RKO (cell line): ENCODE measurements at places on chromosomes 11 and 22.
A peak's percentile ranks its signal among the peaks of the same experiment; 100 is the strongest.

- DNase-seq: no peak
Observed at GRCh38 chr11:64990222-64990923, 6.4 kb downstream of the BATF2 start.

GRCh38 chr11:43925063-43925931 lies 17.1 kb upstream of the C11orf96 start:
- DNase-seq: no peak

GRCh38 chr11:61401573-61401972 lies 9.2 kb downstream of the TMEM216 start:
- DNase-seq: no peak

DNA sequence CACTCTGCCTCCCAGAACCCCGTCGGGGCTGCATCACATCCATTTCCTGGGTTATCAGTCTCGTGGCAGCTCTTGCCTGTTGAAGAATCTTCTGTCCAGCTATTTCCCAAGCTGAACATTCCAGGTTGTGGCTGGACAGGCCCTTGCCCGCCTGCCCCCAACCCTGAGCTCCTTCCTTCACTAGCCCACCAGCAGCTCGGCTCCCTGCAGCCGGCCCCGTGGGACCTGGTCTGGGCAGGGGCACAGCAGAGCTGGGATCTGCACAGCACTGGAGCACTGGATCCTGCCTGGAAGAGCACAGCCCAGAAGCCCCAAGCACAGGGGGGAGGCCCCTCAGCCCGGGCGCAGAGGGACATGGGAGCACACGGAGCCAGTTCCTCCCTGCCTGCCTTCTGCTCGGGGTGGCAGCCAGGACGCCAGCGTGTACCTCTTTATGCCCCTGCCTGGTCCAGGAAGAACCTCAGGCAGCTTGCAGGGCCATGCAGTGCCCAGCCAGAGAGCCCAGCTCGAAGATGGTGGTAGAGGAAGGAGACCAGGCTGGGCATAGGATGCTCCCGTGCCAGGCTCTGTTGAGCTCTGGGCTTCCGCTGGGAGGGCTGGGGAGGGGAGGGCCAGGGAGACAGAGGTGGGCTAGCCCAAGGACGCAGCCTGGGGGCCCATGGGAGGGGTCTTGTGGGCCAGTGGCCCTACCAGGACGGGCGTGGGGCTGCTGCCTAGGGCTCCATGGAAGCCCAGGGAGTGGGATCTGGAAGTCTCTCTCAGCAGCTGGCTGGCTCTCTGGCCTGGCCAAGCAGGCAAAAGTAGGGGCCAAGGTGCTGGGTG lies 16.6 kb upstream of the GNB1L start:
- no peak for DNase-seq

DNA sequence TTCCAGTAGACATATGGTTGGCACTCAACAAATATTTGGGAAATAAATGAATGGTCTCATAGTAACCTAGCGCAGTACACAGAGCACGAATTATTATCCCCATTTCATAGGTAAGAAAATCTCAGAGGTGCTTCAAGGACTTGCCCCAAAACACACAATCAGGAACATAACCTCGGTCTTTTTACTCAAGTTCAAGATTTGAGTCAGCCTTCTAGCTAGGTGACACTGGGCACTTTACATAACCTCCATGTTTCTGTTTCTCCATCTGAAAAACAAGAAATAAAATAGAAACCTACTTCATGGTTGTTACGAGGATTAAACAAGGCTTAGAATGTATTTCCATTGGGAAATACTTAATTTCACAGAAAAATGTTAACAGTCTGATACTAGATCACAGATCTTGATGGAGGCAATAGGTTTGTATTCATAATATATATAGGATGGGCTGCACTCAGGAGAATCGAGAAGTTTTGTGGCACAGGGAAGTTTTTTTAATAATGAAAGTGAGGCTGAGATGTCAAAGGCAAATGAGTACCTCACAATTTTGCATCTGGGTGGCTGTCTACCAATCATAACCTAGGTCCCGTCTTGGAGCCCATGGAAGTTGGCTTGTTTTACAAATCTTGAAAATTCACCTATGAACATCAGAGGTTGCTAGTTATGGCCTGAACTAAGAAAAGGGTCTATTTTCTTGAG lies 147.4 kb upstream of the ZC3H12C start:
- DNase-seq: no peak

DNA sequence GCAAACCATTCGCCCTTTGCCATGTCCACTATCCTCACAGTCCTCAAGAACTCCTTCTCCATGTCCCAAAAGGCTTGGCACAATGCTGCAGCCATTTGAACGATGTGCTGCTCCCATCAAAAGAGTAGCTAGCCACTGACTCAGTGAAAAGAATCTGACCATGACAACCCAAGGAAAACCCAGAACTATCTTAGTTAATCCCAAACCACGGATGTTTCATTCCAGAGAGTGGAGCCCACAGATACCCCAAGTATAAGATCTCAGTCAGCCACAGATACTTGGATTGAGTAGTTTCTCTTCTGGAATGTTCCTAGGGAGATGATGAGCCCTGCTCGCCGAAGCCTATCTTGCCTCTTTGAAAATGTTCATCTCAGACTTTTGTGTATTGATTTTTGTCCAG lies 176.9 kb downstream of the NAV2 start:
- no peak for DNase-seq

DNA sequence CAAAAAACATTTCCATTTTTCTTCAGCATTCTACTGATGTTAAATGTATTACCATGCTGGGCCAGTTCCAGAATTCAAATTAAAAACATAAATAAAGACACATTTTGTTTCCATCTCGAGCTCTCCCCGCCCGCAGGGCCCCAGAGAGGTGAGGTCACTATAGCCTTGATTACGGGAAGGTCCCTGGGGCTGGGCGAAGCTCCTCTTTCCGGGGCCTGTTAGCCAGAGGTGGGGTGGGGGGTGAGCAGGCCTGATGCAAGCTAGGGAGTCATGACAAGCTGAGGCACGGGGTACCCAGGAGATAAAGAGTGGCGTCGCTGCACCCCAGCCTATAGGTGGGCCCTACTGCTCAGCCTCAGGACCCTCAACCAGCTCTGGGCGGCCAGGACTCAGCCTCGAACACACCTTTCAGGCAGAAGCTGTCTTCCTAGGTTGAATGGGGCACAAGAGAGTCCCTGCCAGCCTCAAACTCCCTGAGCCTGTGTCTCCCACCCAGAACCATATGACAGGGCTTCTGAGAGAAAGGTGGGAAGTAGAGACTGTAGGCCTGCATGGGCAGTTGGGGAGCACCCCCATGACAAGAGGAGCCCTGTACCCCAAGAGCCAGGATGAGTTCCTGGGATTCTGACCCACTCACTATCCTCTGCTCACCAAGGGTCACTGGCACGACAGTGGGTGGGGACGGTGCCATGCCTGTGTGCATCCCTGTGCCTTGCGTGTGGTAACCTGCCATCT lies 34.8 kb downstream of the KCNQ1OT1 start:
- no peak for DNase-seq

DNA sequence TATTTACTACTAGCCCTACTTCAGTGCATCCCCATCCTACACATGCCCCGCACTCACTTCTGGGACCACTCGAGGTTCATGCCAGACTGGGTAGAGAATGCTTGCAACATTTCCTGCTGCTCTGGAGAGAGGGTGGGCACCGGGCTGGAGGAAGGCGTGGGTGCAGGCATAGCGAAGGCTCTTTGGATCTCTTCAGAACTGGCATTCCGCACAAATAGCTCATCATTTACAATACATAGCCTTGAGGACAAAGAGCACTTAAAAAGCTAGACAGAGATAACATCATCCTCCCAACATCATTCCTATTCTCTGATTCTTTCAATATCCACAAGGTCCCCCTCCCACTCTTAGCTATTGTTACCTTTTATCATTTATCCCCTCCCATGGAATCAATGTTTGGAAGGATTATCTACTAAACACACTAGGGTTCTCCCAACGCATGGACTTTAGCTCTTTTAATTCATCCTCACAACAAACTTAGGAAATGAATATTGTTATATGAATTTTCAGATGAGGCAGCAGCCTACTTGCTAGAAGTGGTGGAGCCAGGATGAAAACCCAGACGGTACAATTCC lies 2.5 kb upstream of the TMEM223 start:
- no peak for DNase-seq

- peak; percentile 75 for DNase-seq
Observed at GRCh38 chr11:74739546-74740270, 8.5 kb upstream of the CHRDL2 start.

- no peak for DNase-seq
Observed at GRCh38 chr22:50310031-50310722, 2.7 kb upstream of the PLXNB2 start.

DNA sequence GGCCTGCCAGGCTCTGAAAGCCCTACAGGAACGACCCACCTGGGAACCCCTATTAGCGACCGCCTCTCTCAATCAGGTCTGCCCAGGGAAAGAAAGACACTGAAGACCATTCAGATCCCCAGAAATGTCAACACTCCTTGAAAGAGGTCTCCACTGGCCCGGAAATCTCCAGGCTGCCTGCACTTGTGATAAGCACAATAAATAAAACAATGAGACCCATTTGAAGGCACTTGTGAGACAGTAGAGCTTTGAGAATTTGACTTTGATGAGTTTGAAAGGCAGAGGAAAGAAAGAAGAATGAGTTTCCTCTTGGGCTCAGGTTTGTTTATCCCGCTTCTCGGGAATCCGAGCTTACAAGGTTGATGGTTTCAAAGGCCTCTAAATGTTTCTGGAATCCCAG lies 416.3 kb downstream of the BUD13 start:
- no peak for DNase-seq

DNA sequence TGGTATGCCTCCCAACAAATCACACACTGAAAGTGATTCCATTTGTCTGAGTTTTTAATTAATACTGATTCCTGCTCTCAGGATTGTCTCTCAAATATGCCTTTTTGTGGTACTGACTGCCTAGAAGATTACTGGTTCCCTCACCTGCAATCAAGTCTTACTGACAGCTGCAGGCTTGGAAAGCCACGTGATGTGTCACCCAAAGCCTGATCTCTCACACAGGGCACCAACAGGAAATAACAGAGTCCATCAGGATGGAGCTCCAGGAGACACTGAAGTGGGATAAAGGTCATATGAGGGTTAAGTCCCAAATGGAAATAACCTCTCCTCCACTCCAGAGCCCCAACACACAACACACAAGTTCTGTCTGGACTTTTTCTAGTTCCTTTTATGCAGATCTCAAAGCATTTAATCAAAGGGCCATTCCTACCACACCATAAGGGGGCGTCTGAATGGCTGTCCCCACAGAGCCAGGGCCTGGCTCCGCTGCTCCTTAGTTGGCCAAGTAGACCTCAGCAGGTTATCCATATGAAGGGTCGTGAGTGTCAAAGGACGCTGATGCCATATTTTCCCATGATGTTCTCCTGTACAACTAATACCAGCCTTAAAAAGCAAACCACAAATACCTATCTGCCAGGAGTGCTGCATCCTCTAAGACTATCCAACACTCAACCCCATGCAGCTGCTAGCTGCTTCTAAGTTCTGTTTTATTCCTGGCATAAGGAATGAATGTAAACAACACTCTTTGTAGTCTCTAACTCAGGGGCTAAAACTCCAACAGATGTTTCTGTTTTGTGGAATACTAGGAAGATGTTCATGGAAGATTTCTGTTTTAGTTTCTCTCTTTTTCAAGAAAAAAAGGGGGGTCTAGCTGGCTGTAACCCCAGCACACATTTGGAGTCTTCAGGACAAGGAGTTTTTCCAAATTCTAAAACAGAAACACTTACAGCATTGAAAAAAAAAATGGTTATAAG lies 13.0 kb downstream of the SCUBE2 start:
- DNase-seq: no peak

GRCh38 chr11:115623021-115623451 lies 118.8 kb upstream of the CADM1 start:
- peak; percentile 84 for DNase-seq

- DNase-seq: no peak
Observed at GRCh38 chr22:29642694-29643093, 39.3 kb downstream of the NF2 start.

DNA sequence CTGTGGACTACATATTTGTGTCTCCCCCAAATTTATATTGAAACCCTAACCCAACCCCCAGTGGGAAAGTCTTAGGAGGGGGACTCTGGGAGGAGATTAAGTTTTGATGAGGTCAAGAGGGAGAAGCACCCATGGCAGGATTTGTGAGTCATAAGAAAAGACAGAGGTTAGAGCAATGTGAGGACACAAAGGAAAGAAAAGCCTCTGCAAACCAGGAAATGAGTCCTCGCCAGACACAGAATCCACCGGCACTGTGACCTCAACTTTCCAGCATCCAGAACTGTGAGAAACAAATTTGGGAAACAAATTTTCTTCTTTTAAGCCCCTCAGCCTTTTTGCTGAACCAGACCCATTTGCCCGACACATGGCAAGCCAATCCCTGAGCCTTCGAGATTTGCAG lies 397.0 kb downstream of the NTM start:
- no peak for DNase-seq

DNA sequence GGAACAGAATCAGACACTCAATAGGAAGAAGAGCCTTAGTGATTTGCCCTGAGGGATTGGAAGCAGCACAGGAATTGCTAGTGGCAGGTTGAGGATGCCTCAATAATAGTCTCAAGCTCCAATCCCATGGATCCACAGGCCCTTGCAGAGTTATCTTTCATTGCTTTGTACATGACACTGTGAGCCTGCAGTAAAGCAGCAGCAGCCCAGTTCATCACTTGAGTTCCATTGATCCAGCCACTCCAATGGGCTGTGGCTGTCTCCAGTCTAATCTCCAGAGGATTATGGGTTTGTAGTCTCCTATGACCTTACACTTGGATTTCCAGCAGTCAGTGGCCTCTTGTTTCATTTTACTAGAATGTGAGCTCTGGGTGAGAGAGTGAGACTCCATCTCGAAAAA lies 45.4 kb downstream of the AAMDC start:
- DNase-seq: no peak

DNA sequence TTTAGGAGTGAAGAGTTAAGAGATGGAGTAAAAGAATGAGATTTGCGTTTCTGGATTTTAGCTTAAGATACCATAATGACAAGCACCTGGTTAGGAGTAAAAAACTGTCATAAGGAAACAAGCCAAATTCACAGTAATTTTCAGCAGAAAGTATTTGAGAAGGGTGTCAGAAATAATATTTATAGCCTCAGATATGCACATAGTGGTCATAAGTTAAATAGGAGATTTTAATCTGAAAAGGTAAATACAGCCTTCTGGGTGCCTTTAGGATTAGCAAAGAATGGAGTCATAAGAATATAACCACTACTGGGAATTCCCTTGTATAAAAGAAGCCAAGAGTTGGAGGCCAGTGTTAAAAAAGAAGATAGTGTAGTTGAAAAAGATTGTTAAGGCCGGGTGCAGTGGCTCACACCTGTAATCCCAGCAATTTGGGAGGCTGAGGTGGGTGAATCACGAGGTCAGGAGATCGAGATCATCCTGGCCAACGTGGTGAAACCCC lies 160.1 kb downstream of the SWAP70 start:
- DNase-seq: no peak

- no peak for DNase-seq
Observed at GRCh38 chr11:3128356-3129180, 36.5 kb downstream of the OSBPL5 start.

DNA sequence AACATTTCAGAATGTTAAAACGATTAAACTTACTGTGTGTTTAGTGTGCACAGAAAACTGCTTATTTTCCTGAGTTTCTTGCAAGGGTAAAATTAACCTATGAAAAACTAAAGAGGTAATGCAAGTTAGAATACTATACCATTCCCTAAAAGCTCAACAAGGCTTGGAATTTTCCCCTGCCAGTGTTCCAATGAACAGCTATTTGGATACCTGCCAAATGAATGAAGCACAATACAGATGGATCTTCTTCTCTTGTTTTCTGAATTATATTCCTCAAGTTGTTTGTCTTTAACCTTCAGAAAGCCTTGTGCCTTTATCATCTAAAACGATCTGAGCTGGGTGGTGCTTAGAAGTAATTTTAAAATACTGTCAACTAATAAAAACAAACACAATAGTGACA lies 204.5 kb downstream of the LRRC4C start:
- no peak for DNase-seq
